ENCODE measurements at places on chromosomes 7 and 10.

DNA sequence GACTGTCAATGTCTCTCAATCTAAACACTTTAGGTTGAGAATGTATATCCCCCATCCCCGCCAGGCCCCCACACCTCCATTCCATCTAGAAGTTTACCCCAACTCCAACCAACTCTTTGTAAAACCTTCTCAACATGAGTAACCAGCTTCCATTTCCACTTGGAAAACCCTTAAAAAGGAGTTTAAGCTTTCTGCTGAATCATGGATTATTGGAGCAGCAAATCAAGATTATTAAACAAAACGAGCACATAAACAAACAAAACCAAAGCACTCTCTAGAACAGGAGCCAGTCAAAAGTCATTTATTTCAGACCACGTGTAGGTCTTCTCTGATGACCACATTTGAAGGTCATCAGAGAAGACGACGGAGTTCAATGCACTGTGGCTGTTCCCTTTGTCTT, 213.5 kb downstream of the FANK1 start:
- no peak for DNase-seq

DNA sequence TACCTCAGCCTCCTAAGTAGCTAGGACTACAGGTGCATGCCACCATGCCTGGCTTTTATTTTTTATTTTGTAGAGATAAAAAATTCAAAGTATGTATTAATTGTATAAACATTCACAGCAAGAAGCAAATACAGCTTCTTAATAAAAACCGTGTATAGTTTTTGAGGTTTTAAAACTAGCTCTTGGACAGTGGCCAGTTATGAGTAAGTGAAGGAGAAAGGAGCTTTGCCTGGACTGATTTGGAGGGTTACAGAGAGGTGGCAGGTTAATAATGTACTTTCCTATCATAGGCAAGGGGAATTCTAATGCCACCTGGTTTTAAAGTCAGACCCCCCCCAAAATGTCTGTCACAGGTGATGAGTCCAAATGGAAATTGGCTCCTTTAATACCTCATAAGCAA, 43.4 kb downstream of the ZNRF2 start:
- no peak for DNase-seq

DNA sequence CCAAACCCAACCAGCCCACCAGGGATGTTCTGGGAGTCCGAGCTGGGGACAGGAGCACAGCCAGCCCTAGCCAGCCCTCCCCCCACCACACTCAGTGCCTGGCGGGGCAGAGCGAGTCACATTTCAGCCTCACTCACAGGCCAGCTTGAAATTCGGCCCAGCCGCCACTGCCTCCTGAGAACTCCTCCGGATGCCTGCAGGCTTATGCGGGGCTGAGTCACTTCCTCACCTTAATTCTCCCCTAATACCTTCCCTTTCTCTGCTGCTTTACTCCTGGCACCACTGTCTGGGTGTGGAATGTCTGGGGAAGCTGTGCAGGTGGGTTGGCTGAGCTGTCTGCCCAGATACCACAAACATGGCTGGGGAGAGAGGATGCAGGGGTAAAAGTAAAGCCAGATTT, 22.6 kb upstream of the DLG5 start:
- DNase-seq = no peak

DNA sequence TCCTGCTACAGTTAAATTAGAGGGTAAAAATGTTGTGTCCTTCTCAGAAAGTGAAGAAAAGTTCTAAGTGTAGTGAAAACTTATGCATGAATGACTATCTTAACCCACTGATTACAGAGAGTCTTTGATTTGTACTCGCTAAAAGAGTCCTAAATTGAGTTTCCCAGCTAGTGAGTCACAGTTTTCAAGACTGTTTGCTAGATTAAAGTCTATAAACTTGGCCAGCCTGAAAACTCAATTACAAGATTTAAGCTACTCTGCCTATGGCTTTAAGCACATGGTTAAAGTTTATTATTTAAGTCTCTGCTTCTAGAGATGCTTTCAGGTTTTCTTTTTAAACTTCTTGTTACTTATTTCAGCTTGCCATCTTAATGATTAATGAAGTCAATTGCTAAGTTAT, 44.4 kb downstream of the MRPS24 start:
- DNase-seq = no peak

DNA sequence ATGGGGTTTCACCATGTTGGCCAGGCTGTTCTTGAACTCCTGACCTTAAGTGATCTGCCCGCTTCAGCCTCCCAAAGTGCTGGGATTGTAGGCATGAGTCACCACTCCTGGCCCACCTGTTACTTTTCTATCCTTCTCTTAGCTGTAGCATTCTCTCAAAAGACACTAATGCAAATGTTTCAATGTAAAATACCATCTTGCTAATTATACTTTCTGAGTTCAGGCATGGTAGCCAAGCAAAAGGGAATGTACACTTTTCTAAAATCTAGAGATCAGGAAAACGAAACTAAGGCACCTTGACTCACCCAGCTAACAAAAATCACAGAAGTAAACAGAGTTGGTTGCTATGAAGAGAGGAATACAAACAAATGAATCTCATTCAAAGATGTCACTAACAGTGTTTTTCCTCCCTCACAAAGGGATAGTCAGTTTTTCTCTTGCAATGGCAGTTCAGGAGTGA, 401.0 kb upstream of the NRP1 start:
- no peak for DNase-seq

Data from AML-193 (cell line).